Neural crest cell (in vitro differentiated cells): ENCODE measurements at places on chromosomes 5 and 9. TPM values are rescaled to one million over a fixed set of nuclear protein-coding genes. Genes with fewer than 3 reads are reported as not detected.

GRCh38 chr9:120914953-120915352 is 11.6 kb downstream of the TRAF1 start:
- no peak for DNase-seq

DNA sequence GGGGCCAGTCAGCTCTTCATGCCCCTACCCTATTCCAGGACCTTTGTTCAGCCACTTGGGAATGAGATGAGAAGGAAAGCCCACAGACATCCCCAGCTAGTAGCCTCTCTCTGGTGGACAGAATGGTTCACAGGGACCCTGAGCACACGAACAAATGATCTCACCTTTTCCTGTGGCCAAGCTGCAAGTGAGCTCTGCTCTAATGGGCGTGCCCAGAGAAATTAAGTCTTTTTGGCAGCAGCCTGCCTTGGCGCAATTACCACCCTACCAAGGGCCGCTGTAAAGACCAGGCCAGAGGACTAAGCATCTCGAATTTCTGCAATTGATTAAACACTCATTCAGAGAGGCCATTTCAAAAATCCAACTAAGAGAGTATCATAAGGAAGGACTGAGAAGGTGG is 56.0 kb downstream of the WHRN start:
- DNase-seq: no peak

GRCh38 chr5:54217826-54218503 is 92.4 kb downstream of the ARL15 start:
- DNase-seq: peak; percentile 45

Gene IFNA13
- not detected in 2 replicates for total RNA-seq

GRCh38 chr5:132591145-132591544 is 34.4 kb downstream of the RAD50 start:
- no peak for DNase-seq

Gene TYRP1
- total RNA-seq: not detected in 2 replicates

DNA sequence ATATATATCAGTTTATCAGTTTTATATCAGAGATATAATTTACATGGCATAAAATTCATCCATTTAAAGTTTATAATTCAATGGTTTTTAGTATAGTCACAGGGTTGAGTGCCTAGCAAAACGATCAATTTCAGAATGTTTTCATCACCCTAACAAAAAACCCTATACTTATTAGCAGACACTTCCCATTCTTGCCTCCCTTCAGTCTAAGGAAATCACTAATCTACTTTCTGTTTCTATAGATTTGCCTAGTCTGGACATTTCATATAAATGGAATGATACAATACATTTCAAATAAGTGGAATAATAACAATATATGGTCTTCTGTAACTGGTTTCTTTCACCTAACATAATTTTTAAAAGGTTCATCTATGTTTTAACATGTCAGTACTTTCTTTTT is 9.6 kb upstream of the LNPEP start:
- DNase-seq: no peak

GRCh38 chr5:34574936-34575467 is 81.1 kb upstream of the RAI14 start:
- no peak for DNase-seq

Gene SOWAHA
- total RNA-seq: not detected in 2 replicates

Gene FAM151B
- total RNA-seq: 1.9 and 2.0 TPM in 2 replicates

Gene IL13
- not detected in 2 replicates for total RNA-seq

- DNase-seq: no peak
Measured at GRCh38 chr9:92439921-92440750, 15.9 kb upstream of the OMD start.

- DNase-seq: no peak
Measured at GRCh38 chr9:125227761-125228160, 13.4 kb downstream of the HSPA5 start.

Gene REEP5
- total RNA-seq: 25.8 and 28.6 TPM in 2 replicates

GRCh38 chr9:78006734-78007133 is 24.9 kb downstream of the GNAQ start:
- DNase-seq: no peak

Gene GLDC
- total RNA-seq: 37.4 and 37.8 TPM in 2 replicates

GRCh38 chr9:128882677-128883603 is 1.0 kb downstream of the LRRC8A start:
- no peak for DNase-seq

DNA sequence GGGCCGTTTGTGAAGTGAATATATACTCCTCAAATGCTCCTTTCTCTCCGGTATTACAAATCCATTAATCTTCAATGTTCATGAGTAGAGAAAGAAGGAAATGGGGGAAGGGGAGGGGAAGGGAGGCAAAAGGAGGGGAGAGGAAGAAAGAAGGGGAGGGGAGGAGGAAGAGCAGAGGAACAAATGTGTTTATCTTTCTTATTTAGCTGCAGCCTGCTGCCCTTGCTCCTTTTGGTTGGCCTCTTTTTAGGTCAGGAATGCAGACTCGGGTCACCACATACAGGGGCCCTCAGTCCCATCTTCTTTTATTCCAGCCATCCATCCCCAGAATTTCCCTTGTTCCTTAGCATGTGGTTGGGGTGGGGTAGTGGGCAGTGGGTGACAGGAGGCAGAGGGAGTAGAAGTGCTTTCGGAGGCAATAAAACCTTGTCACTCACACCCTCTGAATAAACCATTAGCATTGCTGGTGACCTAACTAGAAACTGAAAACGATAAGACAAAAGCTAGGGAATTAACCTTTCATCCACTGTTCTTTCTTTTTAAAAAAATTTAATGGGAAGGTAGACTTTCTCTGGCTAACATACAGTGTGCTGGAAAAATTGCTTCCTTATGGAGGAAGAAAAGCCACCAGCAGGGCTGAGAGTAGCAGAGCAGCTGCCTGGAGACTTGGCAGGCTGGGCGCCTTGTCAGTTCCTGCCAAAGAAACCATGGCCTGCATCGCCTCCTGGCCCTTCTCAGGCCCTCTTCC is 16.8 kb upstream of the PRLR start:
- DNase-seq: no peak

DNA sequence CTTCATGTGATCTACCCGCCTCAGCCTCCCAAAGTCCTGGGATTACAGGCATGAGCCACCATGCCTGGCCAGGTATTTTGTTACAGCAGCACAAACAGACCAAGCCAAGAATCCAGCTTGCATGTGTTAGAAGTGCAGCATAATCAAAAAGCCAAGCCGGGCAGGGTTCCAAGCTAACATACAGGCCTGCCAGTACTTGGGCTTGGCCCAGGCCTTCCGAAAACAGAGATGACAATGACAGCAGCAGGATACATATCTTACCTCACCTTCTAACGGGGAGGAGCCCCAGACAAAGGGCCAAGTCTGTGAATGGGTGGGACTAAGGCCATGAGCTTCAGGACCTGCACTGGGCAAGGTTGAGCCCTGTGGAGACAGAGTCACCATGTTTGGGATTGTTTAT is 91.4 kb upstream of the ZNF462 start:
- DNase-seq: no peak

Gene GNA14
- total RNA-seq: not detected in 2 replicates

Gene ZBED3
- total RNA-seq: 12.1 and 12.2 TPM in 2 replicates

DNA sequence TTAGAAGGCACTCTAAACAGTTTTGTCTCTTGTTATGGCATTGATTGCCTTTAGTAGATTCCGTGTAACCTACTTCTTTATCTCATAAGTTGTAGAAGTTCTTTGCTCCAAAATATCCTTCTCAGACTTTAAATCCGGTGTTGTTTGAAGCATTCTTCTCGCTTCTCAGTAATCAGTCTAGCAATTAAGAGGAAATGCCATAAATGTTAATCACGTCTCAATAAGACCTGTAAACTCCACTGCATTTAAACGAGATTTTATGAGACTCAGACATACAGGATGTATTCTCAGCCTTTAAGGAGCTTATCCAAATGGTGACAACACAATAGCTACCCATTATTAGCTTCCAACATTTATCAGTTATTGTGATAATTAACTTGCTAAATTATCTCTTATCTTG is 7.7 kb upstream of the C5 start:
- DNase-seq: no peak

DNA sequence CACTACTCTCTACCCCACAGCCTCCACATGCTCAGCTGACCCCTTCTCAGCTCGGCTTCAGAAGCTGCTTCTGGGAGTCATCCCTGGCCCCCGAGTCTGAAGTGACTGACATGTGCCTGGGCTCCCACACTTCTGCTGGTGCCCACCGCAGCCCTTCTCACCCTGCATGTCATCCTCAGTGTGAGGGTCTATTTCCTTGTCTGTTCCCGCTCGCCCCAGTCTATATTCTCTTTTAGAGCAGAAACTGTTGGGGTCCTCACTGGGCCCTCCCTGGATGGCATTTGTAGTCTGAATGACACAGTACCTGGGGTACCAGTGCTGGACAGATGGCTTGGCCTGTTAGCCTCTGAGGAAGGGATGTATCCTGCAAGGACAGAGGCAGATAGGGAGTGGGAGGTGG is 5.3 kb downstream of the ECSCR start:
- no peak for DNase-seq

GRCh38 chr5:113421693-113422092 is 13.1 kb downstream of the TSSK1B start:
- DNase-seq: no peak

GRCh38 chr9:38732885-38733284 is 13.0 kb upstream of the FAM240B start:
- no peak for DNase-seq

- no peak for DNase-seq
Measured at GRCh38 chr5:122156724-122157325, 27.5 kb downstream of the ZNF474 start.

Gene SLC6A18
- not detected in 2 replicates for total RNA-seq

- DNase-seq: no peak
Measured at GRCh38 chr5:145441228-145441627, 393.9 kb downstream of the PRELID2 start.

Gene FOXD4L3
- not detected in 2 replicates for total RNA-seq

GRCh38 chr5:60207040-60207439 is 313.5 kb upstream of the PDE4D start:
- no peak for DNase-seq

Gene CDH6
- total RNA-seq: 233 and 247 TPM in 2 replicates

Gene ESM1
- total RNA-seq: not detected in 2 replicates

- DNase-seq: no peak
Measured at GRCh38 chr5:39654715-39655114, 229.9 kb upstream of the DAB2 start.

DNA sequence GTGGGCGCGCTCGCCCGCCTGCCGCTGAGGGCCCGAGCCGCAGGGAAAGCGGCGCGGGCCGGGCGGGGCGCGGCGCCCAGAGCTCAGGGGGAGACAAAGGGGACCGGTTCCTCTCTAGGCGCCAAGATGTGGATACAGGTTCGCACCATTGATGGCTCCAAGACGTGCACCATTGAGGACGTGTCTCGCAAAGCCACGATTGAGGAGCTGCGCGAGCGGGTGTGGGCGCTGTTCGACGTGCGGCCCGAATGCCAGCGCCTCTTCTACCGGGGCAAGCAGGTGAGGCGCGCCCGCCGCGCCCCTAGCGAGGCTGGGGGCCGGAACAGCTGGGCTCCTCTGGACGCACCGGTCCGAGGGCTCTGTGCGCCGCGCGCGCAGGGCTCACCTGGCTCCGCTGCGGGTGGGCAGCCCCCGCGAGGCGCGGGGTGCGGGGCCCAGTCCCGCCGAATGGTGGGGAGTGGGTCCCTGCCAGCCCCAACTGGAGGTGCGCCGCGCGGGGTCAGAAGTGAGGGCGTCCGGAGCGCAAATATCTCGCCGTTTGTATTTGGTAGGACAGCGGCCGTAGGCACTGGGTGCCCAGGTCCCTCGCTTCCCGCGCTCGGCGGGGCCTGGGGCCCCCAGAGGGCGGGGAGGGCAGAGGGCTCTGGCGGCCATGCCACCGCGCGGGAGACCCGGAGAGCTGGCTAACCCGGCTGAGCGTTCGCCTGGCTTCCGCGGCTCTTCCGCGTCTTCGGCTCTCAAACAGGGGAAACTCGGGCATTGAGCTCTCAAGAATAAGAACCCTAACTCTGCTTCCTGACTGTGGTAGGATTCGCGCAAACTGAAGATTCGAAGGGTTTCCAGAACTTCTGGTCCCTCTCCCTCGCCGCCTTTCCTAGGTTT is 607 bp downstream of the UHRF2 start:
- DNase-seq: peak; percentile 2

DNA sequence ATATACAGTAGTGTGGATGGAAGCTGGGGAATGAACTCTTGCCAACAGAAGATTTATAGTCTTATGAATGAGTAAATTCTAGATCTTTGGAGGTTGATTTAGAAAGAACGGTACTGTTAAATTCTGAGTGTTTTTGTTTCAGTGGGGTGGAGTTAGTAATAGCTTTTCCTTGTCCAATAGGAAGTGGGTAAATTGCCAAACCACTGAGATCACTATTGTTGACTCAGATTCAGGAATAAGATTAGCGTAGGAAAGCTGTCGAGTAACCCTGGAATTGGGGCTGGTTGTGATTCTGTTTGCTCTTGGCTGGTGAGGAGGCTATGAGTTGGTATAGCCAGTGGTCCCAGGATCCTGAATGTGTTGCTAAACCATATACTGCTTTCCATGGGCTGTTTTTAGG is 155.6 kb downstream of the ARHGAP26 start:
- DNase-seq: no peak

Gene ZNF300
- total RNA-seq: 12.1 and 12.4 TPM in 2 replicates

DNA sequence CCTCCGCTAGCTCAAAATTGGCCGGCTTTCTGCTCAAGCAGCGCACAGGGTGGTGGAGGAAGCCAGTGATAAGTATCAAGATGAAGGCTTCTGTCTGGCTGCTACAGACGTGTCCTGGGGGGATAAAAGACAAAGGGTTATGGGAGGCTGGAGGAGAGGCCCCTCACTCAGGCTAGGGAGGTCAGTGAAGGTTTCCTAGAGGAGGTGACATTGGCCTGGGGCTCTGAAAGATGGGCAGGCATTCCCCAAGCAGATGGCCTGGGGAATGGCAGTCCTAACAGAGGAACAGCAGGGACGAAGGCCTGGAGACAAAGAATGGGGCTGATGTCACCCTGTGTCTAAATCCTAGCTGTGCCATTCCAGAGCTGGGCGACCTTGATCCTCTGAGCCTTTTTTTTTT is 32.3 kb downstream of the OLFML2A start:
- no peak for DNase-seq

GRCh38 chr5:158431369-158432029 is 572.6 kb upstream of the CLINT1 start:
- DNase-seq: no peak

GRCh38 chr5:146516151-146516475 is at the start of gene GPR151:
TSS of gene GPR151 (minus strand) at chr5:146516190. CDS start at chr5:146516113, 77 bp downstream.
- no peak for DNase-seq
